Testis (tissue), 5 donors: ENCODE measurements at places on chromosomes 3 and 15. TPM values are rescaled to one million over a fixed set of nuclear protein-coding genes. Genes with fewer than 3 reads are reported as not detected.

GRCh38 chr3:2837239-2837638, 272.9 kb downstream of the IL5RA start:
- no peaks in the 10 kb centered on the region for H3K36me3 ChIP-seq
- no peaks in the 10 kb centered on the region for H3K27me3 ChIP-seq
- H3K4me3 ChIP-seq = no peak overlapping the region
- DNase-seq = no peak
- no peak overlapping the region for H3K27ac ChIP-seq

GRCh38 chr15:99435113-99435695, 130.6 kb upstream of the MEF2A start:
- H3K27ac ChIP-seq = no peak overlapping the region
- DNase-seq = peak; percentile 12
- no peak overlapping the region for H3K4me3 ChIP-seq

DNA sequence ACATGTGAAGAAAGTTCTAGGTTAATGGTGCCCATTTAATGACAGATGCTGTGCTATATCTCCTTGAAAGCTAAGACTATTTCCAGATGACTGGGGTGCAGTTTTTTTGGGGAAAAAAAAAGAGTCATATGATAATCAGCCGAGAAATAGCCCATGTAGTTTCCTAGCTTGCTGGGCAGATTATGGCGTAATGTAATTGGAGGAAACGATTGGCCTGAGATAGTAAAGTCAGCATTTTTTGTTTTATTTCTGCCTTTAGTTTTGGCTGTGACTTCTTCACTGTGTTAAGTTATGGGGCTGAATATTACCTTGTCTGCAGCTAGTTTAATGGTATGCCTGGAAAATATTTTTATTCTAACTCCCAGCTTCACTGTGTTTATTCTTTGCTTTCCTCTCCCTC, 24.0 kb downstream of the PDHB start:
- no peak overlapping the region for H3K27ac ChIP-seq
- no peaks in the 10 kb centered on the region for H3K27me3 ChIP-seq
- H3K4me3 ChIP-seq = no peak overlapping the region
- H3K36me3 ChIP-seq = no peaks in the 10 kb centered on the region
- DNase-seq = no peak

DNA sequence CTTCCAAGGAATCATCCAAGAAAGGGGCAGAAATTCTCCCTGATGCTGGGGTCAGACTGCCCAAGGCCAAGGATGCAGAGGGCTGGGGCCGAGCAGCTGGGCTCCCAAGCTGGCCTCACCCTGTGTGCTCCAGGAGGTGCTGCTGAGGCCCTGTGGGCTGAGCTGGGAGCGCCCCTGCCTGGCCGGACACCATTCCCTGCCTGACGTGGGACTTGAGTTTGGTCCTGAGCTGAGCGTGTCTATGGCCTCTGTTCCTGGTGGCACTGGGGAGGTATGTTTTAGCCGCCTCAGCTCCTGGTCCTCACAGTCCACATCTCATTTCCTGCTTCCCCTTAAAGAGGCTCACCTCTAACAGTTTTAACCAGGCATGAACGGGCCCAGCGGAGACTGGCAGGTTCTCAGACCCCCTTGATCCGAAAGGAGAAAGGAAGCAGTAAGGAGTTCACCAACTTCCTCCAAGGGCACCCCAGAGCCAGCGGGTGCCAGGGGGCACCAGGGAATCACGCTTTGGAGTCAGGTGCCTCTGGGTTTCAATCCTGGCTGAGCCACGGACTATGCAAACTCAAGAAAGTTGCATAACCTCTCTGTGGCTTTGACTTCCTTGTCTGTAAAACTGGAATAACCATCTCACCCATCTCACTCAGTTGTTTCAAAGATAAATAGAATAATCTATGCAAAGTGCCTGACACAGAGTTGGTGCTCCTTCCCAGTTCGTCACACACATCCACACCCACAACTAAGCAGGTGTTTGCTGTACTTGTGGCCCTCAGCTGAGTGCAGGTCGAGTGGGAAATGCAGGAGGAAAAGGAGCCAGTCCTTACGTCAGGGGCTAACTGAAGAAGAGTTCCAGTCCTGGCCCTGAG, 48.6 kb downstream of the SLC12A8 start:
- H3K27ac ChIP-seq = no peak overlapping the region
- peak; percentile 54 for DNase-seq
- no peaks in the 10 kb centered on the region for H3K36me3 ChIP-seq

- no peak overlapping the region for H3K4me3 ChIP-seq
- no peaks in the 10 kb centered on the region for H3K36me3 ChIP-seq
- H3K27me3 ChIP-seq = no peaks in the 10 kb centered on the region
- DNase-seq = no peak
- H3K4me1 ChIP-seq = no peaks in the 10 kb centered on the region
Observed at GRCh38 chr15:47844437-47844836, 127.1 kb downstream of the SEMA6D start.

- H3K36me3 ChIP-seq = no peaks in the 10 kb centered on the region
- no peak overlapping the region for H3K4me3 ChIP-seq
- no peak overlapping the region for H3K27ac ChIP-seq
- DNase-seq = no peak
- no peaks in the 10 kb centered on the region for H3K4me1 ChIP-seq
- H3K27me3 ChIP-seq = no peaks in the 10 kb centered on the region
Observed at GRCh38 chr15:35003928-35004327, 15.8 kb upstream of the ZNF770 start.

GRCh38 chr15:60509470-60509869, 30.5 kb upstream of the ICE2 start:
- H3K27ac ChIP-seq = no peak overlapping the region
- no peak for DNase-seq
- H3K36me3 ChIP-seq = no peaks in the 10 kb centered on the region
- peaks cover 24% of the 10 kb centered on the region for H3K4me1 ChIP-seq

- H3K27ac ChIP-seq = no peak overlapping the region
- no peaks in the 10 kb centered on the region for H3K36me3 ChIP-seq
- no peaks in the 10 kb centered on the region for H3K4me1 ChIP-seq
- DNase-seq = no peak
- H3K4me3 ChIP-seq = no peak overlapping the region
Observed at GRCh38 chr15:81105545-81105944, 28.5 kb upstream of the CFAP161 start.

DNA sequence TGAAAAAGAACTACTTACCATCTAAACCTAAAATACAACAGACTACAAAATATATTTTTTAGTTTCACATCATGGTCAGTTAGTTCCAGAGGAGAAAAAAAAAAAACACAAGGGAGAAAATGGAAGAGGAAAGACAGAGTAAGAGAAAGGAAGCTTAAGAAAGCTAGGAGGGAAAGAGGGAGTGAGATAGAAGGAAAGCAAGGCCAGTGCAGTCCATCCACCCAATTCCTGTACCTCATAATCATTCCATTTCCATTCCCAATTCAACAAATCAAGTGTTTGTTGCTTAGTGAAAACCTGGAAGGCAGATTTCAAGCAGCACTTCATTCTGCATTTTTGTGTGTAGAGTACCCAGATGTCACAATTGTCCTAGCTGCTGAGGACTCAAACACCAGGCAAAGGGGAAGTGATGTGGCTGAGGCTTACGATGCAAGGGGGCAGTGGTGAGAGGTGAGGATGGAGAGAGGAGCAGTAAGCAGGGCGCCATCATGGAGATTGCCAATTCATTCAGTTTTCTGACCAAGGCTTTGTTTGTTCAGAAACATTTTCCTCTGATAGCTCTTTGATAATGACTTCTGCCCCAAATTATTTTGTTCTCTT, 83.6 kb upstream of the GSK3B start:
- no peaks in the 10 kb centered on the region for H3K36me3 ChIP-seq
- H3K4me1 ChIP-seq = no peaks in the 10 kb centered on the region
- H3K27me3 ChIP-seq = no peaks in the 10 kb centered on the region
- no peak overlapping the region for H3K27ac ChIP-seq
- no peak overlapping the region for H3K4me3 ChIP-seq

GRCh38 chr3:13349823-13350222, 70.3 kb downstream of the NUP210 start:
- H3K27me3 ChIP-seq = no peaks in the 10 kb centered on the region
- H3K4me3 ChIP-seq = no peak overlapping the region
- H3K27ac ChIP-seq = no peak overlapping the region
- no peak for DNase-seq
- H3K36me3 ChIP-seq = no peaks in the 10 kb centered on the region

DNA sequence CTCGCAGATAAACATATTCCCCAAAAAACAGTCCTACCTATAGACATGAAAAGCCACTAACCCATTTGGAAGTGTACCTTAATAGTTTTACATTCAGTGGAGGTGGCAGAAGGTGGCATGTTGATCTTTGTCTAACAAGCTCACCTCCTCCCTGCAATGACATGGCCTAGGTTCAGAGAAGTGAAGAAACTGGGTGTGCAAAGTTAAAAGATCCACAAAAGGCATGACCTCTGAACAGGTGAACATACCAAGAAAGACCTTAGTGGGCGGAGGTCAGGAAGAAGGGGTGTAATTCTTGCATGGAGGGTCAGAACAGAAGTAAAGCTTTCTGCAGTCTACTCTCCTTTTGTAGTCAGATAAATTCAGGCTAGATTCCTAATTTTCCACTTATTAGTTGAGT, 822 bp downstream of the MRPL3 start:
- H3K36me3 ChIP-seq = no peaks in the 10 kb centered on the region
- H3K27me3 ChIP-seq = no peaks in the 10 kb centered on the region
- peak overlapping the region; percentile 81 for H3K4me3 ChIP-seq
- peak overlapping the region; percentile 78 for H3K27ac ChIP-seq
- peaks cover 12% of the 10 kb centered on the region for H3K4me1 ChIP-seq

DNA sequence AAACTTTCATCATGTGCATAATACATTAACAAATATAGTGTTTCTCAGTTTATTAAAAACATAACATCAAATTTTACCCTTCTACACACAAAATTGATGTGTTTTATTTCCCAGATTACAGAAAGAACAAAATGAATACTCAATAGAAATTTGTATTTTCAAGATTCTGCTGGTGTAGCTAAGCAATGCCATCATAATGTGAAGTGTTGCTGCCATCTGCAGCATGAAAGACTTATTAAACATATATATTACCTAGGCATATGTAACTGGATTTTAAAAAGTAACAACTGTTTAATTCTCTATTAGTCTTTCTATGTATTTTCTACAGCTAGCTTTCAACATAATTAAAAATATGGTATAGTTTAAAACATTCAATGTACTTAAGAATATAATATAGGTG, 27.5 kb downstream of the PLSCR5 start:
- H3K27me3 ChIP-seq = no peaks in the 10 kb centered on the region
- no peaks in the 10 kb centered on the region for H3K4me1 ChIP-seq
- no peaks in the 10 kb centered on the region for H3K36me3 ChIP-seq
- H3K27ac ChIP-seq = no peak overlapping the region
- no peak overlapping the region for H3K4me3 ChIP-seq
- peak; percentile 72 for DNase-seq

DNA sequence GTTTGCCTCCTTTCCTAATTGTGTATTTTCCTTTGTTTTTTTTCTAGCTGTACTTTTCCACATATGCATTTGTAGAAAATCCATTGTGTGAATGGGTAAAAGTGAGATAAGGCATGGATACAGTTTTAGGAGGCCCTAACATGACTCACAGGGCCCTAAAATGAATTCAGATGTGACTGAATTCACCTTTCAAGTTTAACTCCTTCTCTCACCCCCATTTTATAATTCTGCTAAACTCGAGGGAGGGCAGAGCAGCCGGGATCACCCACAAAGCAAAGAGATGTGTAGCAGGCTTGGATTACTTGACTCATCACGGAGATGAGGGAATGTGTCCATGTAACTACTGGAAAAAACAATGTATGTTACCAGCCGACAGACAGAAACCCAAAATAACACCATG, 59.9 kb downstream of the FOXP1 start:
- H3K36me3 ChIP-seq = no peaks in the 10 kb centered on the region
- H3K27me3 ChIP-seq = no peaks in the 10 kb centered on the region
- no peak overlapping the region for H3K4me3 ChIP-seq
- H3K4me1 ChIP-seq = no peaks in the 10 kb centered on the region

GRCh38 chr3:185549651-185550111, 2.7 kb downstream of the LIPH start:
- peak overlapping the region; percentile 33 for H3K27ac ChIP-seq
- no peaks in the 10 kb centered on the region for H3K27me3 ChIP-seq
- H3K4me3 ChIP-seq = no peak overlapping the region
- H3K4me1 ChIP-seq = peaks cover 17% of the 10 kb centered on the region
- DNase-seq = no peak

- no peak overlapping the region for H3K27ac ChIP-seq
- no peak for DNase-seq
- H3K36me3 ChIP-seq = no peaks in the 10 kb centered on the region
- H3K4me1 ChIP-seq = no peaks in the 10 kb centered on the region
Observed at GRCh38 chr3:126858401-126858800, 124.5 kb upstream of the PLXNA1 start.

DNA sequence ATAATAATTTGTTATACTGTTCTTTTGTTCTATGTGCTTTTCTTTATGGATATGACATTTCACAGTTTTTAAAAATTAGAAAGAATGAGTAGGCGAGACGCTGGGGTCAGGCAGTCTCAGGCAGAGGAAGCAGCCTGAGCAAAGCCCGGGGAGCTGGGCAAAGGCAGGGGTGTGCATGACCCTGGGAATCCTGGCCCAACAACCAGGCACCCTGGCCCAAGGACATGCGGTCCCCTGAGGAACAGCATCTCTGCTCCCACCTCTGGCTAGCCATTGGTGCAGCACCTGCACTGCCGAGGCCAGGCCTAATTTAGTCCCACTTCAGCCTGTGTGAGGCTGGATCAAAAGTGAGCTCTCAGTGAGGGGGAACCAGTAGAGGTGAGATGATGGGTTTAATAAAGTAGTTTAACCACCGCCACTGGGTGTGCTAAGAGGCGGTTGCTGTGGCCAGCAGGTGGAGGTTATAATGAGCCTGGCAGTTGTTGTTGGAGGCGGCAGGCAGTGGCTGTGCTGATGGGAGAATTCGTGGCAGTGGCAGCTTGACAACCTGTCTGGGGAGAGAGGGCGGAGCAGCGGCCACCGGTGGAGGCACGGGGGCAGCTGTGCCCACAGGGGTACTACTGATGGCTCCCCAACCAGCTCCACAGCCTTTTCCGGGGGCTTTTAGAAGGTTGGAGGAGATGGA, 41.5 kb downstream of the PRKCD start:
- H3K4me3 ChIP-seq = no peak overlapping the region
- no peaks in the 10 kb centered on the region for H3K36me3 ChIP-seq
- H3K27ac ChIP-seq = no peak overlapping the region

DNA sequence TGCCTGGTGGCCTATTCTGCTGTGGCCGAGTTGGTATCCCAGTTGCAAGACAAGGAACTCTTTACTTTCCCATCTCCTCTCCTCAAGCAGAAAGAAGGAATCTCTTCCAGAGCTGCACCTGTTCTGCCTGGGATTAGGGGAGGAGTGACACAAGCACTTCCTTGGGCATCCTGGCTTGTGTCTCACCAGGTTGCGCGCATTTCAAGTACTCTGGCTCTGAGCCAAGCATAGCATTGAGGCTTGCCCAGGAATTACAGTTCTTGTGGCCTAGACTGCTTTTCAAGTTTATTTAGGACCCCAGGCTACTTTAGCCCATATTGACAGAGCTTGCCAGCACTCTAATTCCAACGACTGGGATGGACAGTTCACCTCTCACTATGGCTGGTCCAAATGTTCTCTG, 150.5 kb downstream of the RSRC1 start:
- H3K36me3 ChIP-seq = no peaks in the 10 kb centered on the region
- no peaks in the 10 kb centered on the region for H3K4me1 ChIP-seq
- no peak overlapping the region for H3K27ac ChIP-seq
- no peak for DNase-seq
- H3K4me3 ChIP-seq = no peak overlapping the region
- H3K27me3 ChIP-seq = no peaks in the 10 kb centered on the region

- peaks cover 4% of the 10 kb centered on the region for H3K4me1 ChIP-seq
- no peak overlapping the region for H3K4me3 ChIP-seq
- H3K27me3 ChIP-seq = no peaks in the 10 kb centered on the region
- no peak overlapping the region for H3K27ac ChIP-seq
- no peaks in the 10 kb centered on the region for H3K36me3 ChIP-seq
Observed at GRCh38 chr15:29134641-29135308, 134.8 kb downstream of the NSMCE3 start.

Gene DCP1A
- 35.6 TPM for total RNA-seq

Gene TRIM42
- total RNA-seq = 12.5 TPM

Gene NRG4
- total RNA-seq = 14.6 TPM

Gene CCR3
- not detected for total RNA-seq
